ENCODE measurements at places on chromosomes 2 and 18.
A peak's percentile ranks its signal among the peaks of the same experiment; 100 is the strongest.

GRCh38 chr2:30504731-30505130, 57.7 kb downstream of the LCLAT1 start:
- no peak for DNase-seq

DNA sequence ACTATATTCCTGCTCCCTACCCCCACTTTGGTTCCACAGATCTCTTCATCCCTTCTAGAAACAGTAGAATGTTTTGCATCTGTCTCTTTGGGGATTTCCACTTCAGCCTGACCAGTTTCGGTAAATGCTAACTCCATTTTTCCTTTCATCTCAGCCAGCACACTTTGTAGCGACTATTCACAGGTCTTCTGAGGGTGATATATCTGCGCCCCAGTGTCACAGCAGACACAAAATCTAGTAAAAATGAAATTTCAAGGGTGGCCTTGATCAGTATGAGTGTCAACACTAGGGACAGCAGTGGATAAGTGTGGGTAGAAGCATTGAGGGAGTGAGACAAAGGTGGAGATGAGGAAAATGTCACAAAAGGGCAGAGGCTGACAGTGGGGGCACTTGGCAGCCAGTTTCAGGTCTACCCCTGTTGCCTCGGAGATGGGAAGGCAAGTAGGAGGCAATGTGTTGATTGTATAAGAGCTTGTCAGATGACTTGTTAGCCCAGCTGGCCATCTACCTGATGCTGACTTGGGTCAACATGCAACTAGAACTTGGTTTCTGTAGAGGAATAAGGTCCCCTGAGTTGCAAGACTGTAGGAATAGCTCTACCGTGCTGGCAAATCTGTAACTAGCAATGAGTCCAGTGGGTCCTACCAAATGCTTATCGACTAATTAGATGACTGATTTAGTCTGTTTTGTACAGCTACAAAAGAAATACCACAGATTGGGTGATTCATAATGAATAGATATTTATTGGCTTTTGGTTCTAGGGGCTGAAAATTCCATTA, 60.7 kb downstream of the CXCR4 start:
- peak; percentile 59 for DNase-seq

GRCh38 chr2:8657423-8658062, 24.3 kb upstream of the ID2 start:
- DNase-seq: peak; percentile 49

GRCh38 chr2:202941771-202942170, 29.7 kb downstream of the CARF start:
- DNase-seq: no peak

GRCh38 chr2:191670076-191670475, 7.9 kb upstream of the NABP1 start:
- DNase-seq: no peak

GRCh38 chr18:2192562-2192961, 378.7 kb downstream of the METTL4 start:
- no peak for DNase-seq

DNA sequence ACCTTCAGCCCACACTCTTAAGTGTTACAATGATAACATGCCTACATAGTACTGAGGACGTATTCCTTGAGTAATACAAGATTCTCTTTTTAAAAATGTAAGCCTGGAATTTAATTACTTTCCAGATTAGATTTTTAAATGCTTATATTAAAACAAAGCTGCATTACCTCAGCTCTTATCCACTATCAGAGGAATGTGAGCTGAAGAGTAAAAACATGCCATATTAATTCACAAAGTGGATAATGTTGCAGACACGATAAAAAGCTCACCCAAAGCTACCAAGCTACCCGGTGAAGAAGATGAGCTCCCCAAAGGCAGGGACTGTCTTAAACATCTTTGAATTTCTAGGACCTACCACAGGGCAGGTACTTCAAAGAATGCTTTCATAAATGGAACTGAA, 107.8 kb downstream of the NOL10 start:
- DNase-seq: no peak

GRCh38 chr2:102356381-102356712, 751 bp downstream of the IL18R1 start:
- no peak for DNase-seq

DNA sequence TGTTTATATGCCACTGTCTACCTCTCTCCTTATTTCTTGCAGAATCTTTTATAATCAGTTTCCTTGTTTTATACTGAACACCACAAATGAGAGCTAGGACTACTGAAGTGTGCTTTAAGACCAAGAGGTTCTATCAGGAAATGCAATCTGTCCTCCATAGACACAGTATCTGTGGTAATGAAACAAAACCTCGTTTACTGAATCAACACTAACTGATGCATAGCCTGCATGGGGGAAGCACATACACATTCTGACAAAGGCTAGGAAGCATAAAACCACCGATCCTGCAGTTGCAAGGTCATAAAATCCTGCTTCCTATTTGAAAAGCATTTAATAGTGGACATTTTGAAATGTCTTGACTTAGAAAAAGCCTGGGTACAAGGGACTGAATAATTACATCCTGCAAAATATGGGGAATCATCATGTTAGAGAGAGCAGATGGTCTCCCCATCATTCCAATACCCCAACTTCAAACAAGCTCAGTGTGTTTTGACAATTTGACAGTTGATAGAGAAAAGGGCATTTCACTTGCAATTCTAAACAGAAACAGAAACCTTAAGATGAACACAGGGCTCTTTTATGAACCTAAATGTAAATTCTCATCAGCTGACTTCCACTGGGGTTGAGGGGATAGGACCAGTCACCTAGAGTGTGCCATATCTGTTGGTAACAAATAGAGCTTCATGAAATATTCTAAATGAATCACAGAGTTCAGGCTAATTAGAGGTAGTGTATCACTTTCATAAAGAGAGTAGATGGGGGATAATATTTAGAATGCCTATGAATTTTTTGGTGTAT, 1845.6 kb upstream of the PIK3C3 start:
- DNase-seq: no peak

GRCh38 chr2:208163489-208163888, at the start of gene CRYGA:
CRYGA (minus strand) TSS chr2:208163589; CDS start chr2:208163556, 33 bp downstream.
- DNase-seq: no peak

GRCh38 chr18:73683409-73684238, 464.0 kb downstream of the FBXO15 start:
- DNase-seq: no peak
